Stimulated activated CD4-positive, alpha-beta T cell treated with anti-CD3 and anti-CD28 coated beads, TNF-alpha, amount 100 ng/mL, for 1 hour (primary cell): ENCODE measurements at places on chromosomes 12 and 14.

DNA sequence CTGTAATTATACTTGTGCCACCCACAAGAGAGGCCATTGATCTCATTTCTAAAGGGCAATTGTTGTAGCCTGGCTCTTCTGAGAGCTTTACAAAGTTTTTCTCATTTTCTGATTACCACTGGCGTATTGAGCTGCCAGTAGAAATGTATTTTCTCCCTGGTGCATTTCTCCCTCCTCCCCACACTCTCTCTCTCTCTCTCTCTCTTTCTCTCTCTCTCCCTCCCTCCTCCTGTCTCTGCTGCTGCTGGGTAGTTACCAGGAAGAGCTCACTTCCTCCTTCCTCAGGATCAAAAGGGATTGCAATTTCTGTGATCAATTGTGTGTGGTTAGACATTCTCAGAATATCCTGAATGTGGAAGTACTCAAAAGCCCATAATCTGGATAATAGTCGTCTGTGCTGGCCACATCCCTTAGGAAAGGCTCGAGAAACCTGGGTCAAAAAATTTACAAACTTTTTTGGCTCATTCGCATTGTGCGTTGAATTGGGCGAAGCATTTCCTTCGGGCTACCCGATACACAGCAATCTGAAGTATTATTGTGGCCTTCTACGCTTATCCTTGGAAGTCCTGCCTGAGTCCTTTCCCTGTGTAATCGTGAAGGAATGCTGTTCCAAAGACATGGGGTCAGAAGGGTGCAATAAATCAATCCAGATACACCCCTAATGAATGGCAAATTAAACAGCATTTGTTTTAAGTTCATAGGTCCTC lies 254.8 kb downstream of the MSRB3 start:
- DNase-seq, result no peak

DNA sequence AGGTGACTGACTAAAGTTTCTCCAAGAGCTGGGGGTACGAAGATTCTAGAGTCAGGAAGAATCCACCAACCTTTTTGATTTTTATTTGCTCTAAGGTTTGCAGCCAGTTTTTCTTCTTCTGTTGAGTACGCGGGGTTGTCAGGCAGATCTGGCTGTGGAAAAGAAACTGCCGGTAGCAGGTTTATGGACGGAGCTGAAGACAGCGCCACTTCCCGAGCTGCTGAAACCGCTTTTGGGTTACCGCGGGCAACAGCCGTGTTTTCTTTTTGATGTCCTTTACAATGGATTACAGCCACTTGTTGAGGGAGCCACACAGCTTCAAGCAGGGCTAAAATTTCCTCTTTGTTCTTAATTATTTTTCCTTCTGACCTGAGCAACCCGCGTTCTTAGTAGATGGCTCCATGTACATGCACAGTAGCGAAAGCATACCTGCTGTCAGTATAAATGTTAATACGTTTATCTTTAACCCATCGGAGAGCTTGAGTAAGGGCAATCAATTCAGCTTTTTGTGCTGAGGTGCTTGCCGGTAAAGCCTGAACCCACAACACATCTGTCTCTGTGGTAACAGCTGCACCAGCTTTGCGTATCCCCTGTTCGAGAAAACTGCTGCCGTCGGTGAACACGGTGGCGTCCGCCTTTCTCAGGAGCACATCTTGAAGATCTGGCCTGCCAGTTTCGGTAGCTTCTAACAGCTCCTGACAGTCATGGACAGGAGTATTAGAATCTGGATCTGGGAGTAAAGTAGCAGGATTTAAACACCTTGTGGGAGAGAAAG lies 674.3 kb downstream of the TMEM121 start:
- DNase-seq, result no peak

GRCh38 chr14:42683707-42684106 lies 1077.0 kb downstream of the LRFN5 start:
- no peak for DNase-seq

DNA sequence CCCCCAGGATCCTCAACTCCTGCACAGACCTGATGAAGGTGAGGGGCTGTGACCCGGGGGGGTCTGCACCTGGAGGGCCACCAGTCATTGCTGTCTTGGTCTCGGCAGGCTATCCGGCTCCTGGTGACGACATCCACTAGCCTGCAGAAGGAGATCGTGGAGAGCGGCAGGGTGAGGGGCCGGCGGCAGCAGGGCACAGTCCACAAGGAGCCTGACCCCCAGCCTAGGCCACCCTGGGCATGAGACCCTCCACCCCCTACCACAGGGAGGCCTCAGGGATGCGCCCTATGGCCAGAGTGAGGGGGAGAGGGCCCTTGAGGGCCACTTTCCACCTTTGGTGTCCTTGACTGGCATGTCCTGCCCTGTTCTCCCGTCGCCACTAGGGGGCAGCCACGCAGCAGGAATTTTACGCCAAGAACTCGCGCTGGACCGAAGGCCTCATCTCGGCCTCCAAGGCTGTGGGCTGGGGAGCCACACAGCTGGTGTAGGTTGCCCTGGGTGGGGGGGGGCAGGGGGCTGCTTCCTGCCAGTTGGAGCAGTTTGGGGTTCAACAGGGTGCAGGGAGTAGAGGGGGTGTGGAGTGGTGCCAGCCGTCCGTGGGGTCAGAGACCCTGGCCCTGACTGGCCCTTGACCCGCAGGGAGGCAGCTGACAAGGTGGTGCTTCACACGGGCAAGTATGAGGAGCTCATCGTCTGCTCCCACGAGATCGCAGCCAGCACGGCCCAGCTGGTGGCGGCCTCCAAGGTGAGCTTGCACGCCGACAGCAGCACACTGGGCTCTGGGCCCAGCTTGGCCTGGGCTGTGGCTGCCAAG lies 25.0 kb downstream of the HIP1R start:
- peak; percentile 82 for DNase-seq

DNA sequence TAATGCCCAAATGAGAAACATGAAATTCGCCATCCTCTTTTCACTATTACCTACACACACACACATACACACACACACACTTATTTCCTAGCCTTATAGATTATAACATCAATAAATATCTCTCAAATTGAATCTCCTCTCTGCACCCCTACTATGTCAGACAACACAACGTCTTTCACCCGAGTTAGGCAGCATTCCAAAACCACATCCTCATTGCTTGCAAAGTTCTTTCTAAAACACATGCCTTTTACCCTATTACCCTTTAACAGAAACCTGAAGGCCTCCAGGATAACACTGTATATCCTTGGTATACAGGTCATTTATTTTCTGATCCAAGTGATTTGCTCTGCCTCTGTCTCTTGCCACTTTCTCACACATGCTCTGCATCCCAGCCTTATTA lies 56.3 kb downstream of the KCNH5 start:
- DNase-seq, result no peak

- DNase-seq, result no peak
Observed at GRCh38 chr14:68362846-68363245, 430.0 kb downstream of the ZFP36L1 start.

- no peak for DNase-seq
Observed at GRCh38 chr12:13573698-13574321, 377.3 kb downstream of the EMP1 start.

DNA sequence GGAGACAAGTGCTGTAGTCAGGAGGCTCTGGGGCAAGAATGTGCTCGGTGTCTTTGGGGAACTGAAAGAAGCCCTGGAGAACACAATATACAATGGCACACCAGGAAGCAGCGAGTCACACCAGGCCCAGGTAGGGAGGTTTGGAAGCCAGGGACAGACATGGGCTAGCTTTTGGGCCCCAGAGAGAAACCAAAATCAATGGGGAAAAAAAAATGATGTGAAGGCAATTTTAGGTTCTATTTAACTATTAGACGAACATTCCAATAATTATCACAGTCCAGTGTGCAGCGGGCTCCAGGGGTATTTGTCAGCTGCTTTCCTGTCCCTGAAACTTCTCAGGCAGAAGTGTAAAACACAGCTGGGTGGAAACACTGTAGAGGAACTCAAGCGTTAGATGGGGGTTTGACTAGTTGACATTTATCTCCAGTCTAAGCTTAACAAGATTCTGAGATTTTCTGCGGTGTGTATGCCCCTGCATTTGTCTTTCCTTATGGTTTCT lies 21.8 kb upstream of the EGLN3 start:
- no peak for DNase-seq

DNA sequence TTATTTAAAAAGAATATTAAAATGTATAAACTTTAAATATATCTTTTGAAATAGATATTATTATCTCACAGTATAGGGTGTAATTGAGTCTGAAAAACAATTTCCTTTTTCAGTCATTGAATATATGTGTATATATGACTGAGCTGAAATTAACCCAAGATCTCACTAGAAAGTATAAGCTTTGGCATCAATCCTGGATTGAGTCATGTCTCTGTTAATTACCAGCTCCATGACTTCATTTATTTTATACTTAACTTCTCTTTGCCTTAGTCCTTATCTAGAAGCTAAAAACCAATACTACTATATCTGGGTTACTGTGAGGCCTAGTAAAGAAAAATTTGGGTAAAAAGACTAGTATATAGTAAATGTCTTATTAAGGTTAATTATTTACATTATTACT lies 1020.3 kb downstream of the LRFN5 start:
- no peak for DNase-seq

GRCh38 chr12:91937009-91937408 lies 208.6 kb downstream of the BTG1 start:
- DNase-seq, result no peak

- peak; percentile 51 for DNase-seq
Observed at GRCh38 chr14:21024585-21025370, at the start of gene NDRG2. Gene NDRG2 (minus strand): TSS chr14:21025061. CDS start chr14:21023315, 1,746 bp downstream.

- no peak for DNase-seq
Observed at GRCh38 chr12:45406988-45407850, 191.3 kb downstream of the ANO6 start.

GRCh38 chr12:65653946-65654629 lies 170.2 kb upstream of the HMGA2 start:
- no peak for DNase-seq

DNA sequence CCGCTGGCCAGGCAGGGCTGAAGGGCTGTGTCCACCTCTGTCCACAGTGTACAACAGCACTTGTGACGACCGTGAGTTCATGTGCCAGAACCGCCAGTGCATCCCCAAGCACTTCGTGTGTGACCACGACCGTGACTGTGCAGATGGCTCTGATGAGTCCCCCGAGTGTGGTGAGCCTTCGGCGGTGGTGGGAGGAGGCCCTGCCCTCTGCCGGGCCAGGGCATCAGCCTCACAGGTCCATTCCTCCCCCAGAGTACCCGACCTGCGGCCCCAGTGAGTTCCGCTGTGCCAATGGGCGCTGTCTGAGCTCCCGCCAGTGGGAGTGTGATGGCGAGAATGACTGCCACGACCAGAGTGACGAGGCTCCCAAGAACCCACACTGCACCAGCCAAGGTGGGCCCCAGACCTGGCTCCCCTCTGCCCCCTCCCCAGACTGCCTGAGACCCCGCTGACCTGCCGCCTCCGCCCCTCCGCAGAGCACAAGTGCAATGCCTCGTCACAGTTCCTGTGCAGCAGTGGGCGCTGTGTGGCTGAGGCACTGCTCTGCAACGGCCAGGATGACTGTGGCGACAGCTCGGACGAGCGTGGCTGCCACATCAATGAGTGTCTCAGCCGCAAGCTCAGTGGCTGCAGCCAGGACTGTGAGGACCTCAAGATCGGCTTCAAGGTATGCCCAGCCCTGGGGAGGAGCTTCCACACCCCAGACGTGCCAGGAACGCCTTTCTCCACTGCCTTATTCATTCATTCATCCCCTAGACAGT lies 20.8 kb upstream of the NXPH4 start:
- no peak for DNase-seq

DNA sequence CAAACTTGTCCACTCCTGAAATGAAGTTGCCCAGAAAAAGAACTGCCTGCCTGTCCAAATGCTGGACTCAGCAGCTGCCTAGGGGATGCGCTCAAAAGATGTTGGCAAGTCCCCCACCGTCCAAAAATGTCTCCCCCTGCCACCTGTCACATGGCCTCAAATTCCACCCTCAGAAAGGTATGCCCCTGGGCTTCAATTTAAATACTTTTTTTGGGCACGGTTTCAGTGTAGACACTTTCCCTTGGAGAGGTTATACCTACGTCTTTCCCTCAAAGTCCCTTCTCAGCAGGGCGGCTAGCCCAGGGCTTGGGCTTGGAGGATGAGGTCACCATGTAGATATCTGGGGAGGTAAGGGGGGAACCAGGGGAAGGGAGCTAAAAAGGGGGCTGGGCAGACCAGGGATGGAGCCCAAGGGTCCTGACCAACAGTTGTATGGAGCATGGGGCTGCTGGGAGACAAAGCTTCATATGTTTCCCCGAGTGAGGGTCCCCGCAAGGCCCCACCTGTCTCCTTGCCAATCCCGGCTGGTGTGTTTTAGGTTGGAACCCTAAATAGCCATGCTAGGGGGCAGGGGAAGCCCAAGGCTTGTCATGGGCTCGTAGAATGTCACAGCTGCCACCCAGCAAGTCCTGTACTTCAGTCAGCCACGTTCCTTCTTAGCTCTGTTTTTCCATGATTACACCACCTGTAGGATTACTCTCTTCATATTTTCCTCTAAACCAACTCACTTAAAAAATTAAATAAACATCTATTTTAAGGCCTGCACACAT lies 131.2 kb upstream of the TBX3 start:
- no peak for DNase-seq

DNA sequence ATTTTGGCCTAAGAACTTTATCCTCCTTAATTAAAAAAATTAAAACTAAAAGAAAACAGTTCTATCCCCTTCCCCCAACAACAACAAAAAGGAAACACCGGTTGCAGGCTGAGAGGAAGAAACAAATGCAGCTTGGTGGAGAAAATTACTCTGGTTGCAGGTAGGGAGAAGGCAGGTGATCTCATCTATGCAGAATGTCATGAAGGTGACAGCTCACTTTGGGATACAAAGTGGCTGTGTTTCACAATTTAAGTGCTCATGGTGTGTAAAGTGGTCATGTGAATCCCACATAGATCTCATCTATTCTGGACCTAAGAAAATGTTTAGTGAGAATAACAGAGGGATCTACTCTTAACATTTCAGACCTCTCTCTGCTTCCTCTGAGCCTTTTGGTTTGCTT lies 219.7 kb upstream of the PKP2 start:
- DNase-seq, result no peak

DNA sequence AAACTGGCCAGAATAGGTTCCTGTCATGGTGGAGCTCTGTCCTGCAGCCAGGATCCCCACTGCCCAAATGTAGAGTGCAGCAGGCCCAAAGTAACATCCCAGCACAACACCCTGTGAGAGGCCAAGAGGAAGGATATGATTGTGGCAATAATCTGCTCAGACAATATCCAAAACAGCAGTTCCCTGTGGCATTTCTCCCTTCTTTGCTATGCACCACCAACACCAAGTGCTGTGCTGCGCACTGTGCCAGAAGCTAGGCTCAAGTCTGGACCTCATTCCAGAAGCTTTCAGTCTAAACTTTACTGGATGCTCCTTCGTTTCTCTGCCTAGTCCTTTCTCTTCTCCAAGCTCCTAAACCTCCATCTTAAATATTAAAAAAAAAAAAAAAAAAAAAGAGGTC lies 33.4 kb downstream of the SLC11A2 start:
- DNase-seq, result no peak

GRCh38 chr12:116009805-116010204 lies 267.7 kb downstream of the MED13L start:
- no peak for DNase-seq

DNA sequence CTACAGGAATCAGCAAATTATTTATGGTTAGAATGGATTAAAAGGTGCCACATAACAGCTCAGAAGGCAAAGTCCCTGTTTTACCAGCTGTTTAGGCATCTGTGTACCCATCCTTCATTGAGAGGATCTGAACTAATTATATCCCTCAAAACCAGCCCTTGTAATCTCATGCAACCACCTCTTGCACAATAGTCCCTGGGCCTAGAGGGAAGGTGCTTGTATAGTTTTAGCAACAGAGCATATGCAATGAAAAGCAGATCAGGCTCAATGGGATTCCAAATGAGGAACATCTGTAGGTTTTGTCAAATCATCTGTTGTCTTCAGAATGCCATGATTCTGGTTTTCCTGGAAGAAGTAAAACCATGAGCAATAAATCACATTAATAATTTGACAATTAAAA lies 26.0 kb upstream of the GLIPR1L2 start:
- no peak for DNase-seq
